ENCODE measurements at places on chromosomes 13 and 19.

DNA sequence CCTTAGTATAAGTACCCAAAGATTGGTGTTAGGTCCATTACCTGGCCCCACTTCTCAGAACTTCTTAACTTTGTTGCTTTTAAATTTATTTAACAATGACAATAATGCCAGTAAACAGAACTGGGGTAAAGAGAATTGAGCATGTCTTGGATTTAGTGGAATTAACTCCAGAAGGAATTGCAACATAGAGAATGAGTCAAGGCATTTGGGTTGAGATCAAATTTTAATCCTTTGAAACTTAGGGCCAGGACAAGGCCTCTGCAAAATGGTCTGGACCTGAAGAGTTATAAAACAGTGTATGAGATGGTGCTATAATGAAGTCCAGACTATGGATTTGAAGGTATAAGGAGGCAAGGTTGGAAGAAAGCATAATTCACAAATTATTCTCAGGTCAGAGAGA, 1030.4 kb downstream of the SLITRK5 start:
- DNase-seq, result no peak

DNA sequence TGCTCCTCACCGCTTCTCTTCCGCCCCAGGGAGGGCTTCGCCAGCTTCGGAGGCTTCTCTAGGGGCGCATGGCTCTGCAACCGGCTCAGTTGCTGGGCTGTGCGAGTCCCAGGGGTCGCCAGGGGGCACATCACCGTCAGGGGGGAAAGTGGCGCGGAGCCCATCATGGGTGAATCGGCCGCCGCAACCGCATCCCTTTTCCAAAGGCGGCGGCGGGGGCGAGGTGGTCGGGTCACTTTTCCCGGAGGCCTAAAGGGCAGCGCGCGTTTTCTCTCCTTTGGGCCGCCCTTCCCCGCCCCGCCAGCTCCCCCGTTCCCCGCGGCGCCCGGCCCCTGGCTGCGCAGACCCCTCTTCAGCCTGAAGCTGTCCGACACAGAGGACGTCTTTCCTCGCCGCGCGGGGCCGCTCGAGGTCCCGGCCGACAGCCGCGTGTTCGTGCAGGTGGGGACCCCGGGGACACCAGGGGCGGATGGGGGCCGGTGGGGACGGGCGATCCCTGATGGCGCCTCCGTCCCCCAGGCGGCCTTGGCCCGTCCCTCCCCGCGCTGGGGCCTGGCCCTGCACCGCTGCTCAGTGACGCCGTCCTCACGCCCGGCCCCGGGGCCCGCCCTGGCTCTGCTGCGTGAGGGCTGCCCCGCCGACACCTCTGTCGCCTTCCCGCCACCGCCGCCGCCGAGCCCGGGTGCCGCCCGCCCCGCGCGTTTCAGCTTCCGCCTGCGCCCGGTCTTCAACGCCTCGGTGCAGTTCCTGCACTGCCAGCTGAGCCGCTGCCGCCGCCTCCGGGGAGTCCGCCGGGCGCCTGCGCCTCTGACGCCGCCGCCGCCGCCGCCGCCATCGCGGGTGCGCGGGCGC, 1.7 kb downstream of the TGFBR3L start:
- peak; percentile 68 for DNase-seq

- peak; percentile 87 for DNase-seq
Measured at GRCh38 chr19:1324806-1325567, 39.3 kb downstream of the EFNA2 start.

GRCh38 chr13:65417953-65418352, 1812.2 kb downstream of the PCDH9 start:
- DNase-seq, result no peak

GRCh38 chr19:48676887-48677286, 4.1 kb upstream of the NTN5 start:
- no peak for DNase-seq

GRCh38 chr19:17834350-17835181, 13.2 kb downstream of the JAK3 start:
- DNase-seq, result no peak

DNA sequence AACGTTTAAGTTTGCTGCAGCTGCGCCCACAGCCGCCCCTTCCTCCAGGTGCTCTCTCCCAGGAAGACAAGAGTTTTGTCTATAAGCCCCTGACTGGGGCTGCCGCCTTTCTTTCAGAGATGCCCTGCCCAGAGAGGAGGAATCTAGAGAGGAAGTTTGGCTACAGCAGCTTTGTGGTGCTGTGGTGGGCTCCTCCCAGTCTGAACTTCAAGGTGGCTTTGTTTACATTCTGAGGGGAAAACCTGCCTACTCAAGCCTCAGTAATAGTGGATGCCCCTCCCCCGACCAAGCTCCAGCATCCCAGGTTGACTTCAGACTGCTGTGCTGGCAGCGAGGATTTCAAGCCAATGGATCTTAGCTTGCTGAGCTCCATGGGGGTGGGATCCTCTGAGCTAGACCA, 6.4 kb upstream of the ERICH6B start:
- DNase-seq, result no peak

GRCh38 chr19:16544473-16545231, 2.4 kb upstream of the CHERP start:
- DNase-seq, result no peak

- no peak for DNase-seq
Measured at GRCh38 chr13:35283856-35284255, 192.6 kb downstream of the MAB21L1 start.

GRCh38 chr13:43611281-43612273, 175.2 kb downstream of the ENOX1 start:
- DNase-seq, result no peak

- DNase-seq, result peak; percentile 89
Measured at GRCh38 chr19:52369559-52370340, at the start of gene ZNF880. TSS of gene ZNF880 (plus strand) at chr19:52369923. CDS start at chr19:52369966, 43 bp downstream.

- peak; percentile 92 for DNase-seq
Measured at GRCh38 chr19:13060964-13061927, 41.4 kb downstream of the LYL1 start.

GRCh38 chr13:21039097-21039800, 22.1 kb downstream of the LATS2 start:
- DNase-seq, result no peak

- no peak for DNase-seq
Measured at GRCh38 chr19:20103091-20103740, 25.4 kb downstream of the ZNF90 start.

DNA sequence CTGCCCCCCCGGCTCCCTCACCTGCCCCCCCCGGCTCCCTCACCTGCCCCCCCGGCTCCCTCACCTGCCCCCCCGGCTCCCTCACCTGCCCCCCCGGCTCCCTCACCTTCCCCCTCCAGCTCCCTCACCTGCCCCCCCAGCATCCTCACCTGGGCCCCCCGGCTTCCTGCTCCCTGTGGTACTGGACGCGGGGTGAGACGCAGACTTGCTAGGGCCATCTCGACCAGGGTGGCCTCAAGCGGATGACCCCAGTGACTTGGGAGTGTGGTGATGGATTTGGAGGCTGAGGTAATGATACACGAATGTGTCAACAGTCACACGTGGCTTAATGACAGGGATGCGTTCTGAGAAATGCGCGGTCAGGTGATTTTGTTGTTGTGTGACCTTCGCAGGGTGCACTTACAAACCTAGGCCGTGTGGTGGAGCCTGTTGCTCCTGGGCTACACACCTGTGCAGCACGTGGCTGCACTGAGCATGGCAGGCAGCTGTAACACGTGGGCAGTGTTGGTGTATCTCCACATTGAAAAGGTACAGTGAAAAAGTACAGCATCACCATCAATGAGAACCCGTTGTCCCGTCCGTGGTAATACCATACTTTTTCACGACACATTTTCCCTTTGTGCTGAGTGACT, 197.8 kb downstream of the TEX29 start:
- DNase-seq, result no peak

DNA sequence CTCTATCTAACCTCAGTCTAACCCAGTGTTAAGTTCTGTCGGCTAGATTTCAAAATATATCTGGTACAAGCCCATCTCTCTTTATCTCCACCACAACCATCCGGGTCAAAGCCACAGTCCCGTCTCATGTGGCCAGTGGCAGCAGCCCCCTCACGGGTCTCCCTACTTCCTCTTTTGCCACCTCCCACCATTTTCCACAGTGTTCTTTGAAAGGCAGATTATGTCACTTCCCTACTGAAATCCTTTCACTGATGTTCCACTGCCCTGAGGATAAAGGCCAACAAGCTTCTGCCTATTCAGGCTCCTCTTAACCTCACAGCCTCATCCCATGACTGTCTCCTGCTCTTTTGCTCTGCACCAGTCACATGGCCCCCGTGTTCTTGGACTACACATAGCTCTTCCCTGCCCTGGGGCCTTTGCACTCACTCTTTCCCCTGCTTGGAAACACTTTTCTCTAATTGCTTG, 117.2 kb downstream of the UBL3 start:
- no peak for DNase-seq

DNA sequence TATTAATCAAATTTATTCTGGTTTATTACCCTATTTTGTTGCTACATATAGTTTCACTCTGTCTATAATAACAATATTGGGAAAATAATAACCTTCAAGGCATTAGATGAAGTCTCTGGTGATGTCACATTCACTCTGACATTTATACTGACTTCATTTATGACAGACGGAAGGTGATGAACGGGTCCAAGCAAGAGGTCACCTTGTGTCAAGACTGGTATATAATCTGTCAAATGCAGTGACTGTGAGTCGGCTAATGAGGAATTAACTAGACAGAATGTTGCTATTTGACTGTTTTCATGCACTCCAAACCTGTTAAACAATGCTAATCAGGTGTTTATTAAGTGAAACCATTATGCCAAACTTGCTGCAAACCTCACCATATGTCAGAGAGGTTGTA, 800.5 kb upstream of the KLHL1 start:
- DNase-seq, result no peak

All from iPS-NIHi11 (cell line).